Stomach (tissue), 19 donors: ENCODE measurements at places on chromosomes 2 and 18. TPM values are rescaled to one million over a fixed set of nuclear protein-coding genes. Genes with fewer than 3 reads are reported as not detected.
A peak's percentile ranks its signal among the peaks of the same experiment; 100 is the strongest.

IGFBP5 gene
- total RNA-seq, result 166 TPM

GKN1 gene
- 116 TPM for total RNA-seq

SP100 gene
- total RNA-seq, result 11.0 TPM

B3GNT7 gene
- 13.4 TPM for total RNA-seq

ASXL3 gene
- 5.0 TPM for total RNA-seq

MERTK gene
- total RNA-seq, result 14.0 TPM

PTPRN gene
- total RNA-seq, result 2.8 TPM

POMC gene
- not detected for total RNA-seq

DNA sequence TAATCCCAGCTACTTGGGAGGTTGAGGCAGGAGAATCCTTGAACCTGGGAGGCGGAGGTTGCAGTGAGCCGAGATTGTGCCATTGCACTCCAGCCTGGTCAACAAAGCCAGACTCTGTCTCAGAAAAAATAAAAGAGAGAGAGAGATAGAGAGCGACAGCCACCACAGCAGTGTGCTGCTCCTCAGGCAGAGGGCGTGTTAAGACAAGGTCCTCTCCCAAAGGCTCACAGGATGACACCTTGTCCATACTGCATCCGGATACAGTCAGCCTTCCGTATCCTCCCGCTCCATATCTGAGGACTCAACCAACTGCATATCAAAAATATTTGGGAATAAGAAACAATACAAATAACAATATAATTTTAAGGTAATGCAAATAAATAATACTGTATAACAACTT is 20.1 kb downstream of the ARL4C start:
- H3K36me3 ChIP-seq, result no peaks in the 10 kb centered on the region
- H3K4me1 ChIP-seq, result peaks cover 3% of the 10 kb centered on the region
- H3K27me3 ChIP-seq, result no peaks in the 10 kb centered on the region
- H3K4me3 ChIP-seq, result no peak overlapping the region
- no peak overlapping the region for H3K27ac ChIP-seq
- DNase-seq, result no peak

GRCh38 chr2:54568876-54569321 is 112.8 kb downstream of the SPTBN1 start:
- H3K27ac ChIP-seq, result peak overlapping the region; percentile 83
- H3K4me3 ChIP-seq, result peak overlapping the region; percentile 14
- no peaks in the 10 kb centered on the region for H3K27me3 ChIP-seq
- no peaks in the 10 kb centered on the region for H3K36me3 ChIP-seq
- peaks cover 99% of the 10 kb centered on the region for H3K4me1 ChIP-seq

DNA sequence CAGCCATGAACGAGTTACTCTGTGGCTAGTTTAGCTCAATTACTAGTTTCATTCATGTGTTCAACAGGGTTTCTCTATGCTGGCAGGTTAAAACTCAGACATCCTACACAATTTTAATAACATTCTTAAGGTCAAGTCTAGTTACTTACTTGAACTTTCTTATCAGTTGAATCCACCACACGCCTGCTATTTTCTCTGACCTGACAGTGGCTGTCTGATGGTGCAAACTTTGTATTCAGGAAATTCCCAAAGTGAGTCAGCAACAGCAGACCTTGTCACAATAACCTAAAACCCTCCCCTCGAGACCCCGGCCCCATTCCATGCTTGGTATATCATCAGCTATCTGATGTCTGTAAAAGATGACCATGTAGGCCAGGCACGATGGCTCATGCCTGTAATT is 20.8 kb upstream of the CIDEA start:
- no peak overlapping the region for H3K27ac ChIP-seq
- H3K27me3 ChIP-seq, result peaks cover 24% of the 10 kb centered on the region
- no peaks in the 10 kb centered on the region for H3K36me3 ChIP-seq

DNA sequence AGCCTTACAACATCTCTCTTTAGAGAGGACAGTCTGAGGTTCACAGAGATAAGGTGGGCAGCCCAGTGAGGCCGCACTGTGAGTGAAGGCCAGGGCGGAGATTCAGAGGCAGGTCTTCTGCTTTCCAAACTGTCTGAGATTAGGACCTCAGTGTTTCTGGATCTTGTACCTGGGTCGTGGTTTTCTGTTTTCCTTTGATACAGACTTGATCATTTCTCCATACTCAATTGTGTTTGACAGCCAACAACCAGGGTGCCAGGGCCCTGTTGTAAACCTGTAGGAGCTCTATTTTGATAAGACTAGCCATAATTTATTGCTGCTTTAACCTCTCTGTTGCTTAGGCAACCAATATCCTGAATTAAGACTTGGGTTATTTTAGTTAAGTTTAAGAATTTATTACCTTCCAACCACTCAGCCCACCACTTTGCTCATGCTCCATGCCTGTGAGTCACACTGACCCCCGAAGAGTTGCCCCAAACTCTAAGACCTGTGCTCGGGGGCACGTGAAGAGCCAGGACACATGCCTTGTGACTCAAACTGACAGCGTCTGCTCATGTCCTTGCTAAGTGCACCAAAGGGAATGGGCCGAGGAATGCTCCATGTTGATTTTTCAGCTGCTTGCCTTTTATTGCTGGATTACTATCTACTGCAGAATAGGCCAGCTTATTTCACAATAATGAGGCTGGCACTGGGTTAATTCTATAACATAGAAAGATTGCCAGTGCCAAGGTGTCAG is 248.6 kb downstream of the BCL2 start:
- no peaks in the 10 kb centered on the region for H3K36me3 ChIP-seq
- DNase-seq, result no peak
- H3K27me3 ChIP-seq, result no peaks in the 10 kb centered on the region
- H3K4me3 ChIP-seq, result no peak overlapping the region

- H3K27me3 ChIP-seq, result no peaks in the 10 kb centered on the region
- no peak overlapping the region for H3K27ac ChIP-seq
- no peak for DNase-seq
- H3K4me3 ChIP-seq, result no peak overlapping the region
- H3K36me3 ChIP-seq, result no peaks in the 10 kb centered on the region
Measured at GRCh38 chr2:103785956-103786355, 1024.1 kb downstream of the TMEM182 start.

DNA sequence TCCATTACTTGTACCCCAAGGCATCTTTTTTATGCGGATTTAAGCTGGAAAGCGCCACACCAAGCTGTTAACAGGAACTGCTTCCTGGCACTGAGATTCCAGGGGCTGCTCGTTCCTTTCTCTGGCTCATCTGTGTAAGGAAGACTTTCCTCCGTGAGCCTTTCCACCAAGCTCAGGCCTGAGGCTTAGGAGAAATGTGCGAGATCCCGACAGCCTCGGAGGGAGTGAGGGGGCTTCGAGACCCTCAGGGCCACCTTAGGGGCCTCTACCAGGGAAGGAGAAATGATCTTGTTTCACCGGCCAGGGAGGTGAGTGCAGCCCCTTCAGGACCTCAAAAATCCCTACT is 17.1 kb downstream of the B3GNT7 start:
- H3K36me3 ChIP-seq, result no peaks in the 10 kb centered on the region
- peaks cover 28% of the 10 kb centered on the region for H3K4me1 ChIP-seq
- H3K27me3 ChIP-seq, result peaks cover 9% of the 10 kb centered on the region
- peak overlapping the region; percentile 73 for H3K4me3 ChIP-seq
- no peak overlapping the region for H3K27ac ChIP-seq

- H3K4me1 ChIP-seq, result peaks cover 66% of the 10 kb centered on the region
- H3K27me3 ChIP-seq, result no peaks in the 10 kb centered on the region
- DNase-seq, result peak; percentile 95
- peak overlapping the region; percentile 98 for H3K27ac ChIP-seq
- H3K4me3 ChIP-seq, result peak overlapping the region; percentile 48
Measured at GRCh38 chr2:85437488-85438200, 19.1 kb downstream of the SH2D6 start.

DNA sequence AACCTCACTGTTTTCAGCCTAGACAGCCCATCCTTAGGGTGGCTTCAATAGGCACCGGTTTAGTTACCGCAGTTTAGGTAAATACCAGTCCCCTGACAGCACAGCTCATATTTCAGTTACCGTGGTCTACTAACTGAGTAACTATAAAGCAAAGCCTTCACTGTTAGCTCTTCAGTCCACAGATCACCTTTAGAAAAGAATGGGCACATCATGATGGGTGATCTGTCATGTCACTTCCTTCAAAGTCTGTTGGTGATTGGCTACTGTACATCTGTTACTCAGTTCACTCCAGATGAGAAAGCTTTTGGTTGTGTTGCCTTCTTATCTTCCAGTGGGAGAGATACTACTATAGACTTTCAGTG is 21.0 kb downstream of the SLC20A1 start:
- peaks cover 38% of the 10 kb centered on the region for H3K36me3 ChIP-seq
- no peak overlapping the region for H3K27ac ChIP-seq
- H3K4me3 ChIP-seq, result no peak overlapping the region
- H3K27me3 ChIP-seq, result no peaks in the 10 kb centered on the region
- H3K4me1 ChIP-seq, result no peaks in the 10 kb centered on the region

- no peak overlapping the region for H3K4me3 ChIP-seq
- no peaks in the 10 kb centered on the region for H3K27me3 ChIP-seq
- DNase-seq, result no peak
- H3K27ac ChIP-seq, result no peak overlapping the region
- H3K36me3 ChIP-seq, result no peaks in the 10 kb centered on the region
Measured at GRCh38 chr2:52000151-52000855, 968.4 kb upstream of the NRXN1 start.

DNA sequence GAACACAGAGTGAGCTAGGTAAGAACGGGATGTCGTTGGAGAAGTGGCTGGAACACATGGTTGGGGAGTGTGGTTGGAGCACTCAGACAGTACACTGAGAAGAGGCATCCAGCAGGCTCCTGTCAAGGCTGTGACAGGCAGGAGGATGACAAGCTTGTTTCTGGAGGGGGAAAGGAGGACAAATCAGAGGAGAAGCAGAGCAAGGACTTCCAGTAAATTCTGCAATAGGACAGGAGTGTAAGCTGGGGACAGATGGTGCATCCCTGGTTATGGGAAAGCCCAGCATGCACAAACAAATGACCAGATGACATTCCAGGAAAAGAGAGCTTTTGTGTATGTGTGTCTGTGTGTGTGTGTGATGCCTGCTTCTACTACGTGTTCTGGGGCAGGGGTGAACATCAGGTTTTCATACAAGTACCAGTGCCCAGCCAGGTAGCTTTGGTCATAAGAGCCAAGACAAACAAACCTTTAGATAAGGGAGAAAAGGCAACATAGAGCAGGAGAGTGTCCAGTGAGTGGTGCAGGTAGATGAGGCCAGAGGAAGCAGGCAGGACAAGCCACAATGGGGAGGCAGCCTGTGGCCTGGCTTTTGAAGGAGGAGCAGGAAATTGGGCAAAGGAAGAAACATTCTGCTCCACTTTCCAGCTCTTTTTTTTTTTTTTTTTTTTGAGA is 32.1 kb upstream of the MAPK4 start:
- no peaks in the 10 kb centered on the region for H3K27me3 ChIP-seq
- DNase-seq, result peak; percentile 61
- no peak overlapping the region for H3K4me3 ChIP-seq
- no peak overlapping the region for H3K27ac ChIP-seq
- H3K36me3 ChIP-seq, result no peaks in the 10 kb centered on the region
- no peaks in the 10 kb centered on the region for H3K4me1 ChIP-seq

DNA sequence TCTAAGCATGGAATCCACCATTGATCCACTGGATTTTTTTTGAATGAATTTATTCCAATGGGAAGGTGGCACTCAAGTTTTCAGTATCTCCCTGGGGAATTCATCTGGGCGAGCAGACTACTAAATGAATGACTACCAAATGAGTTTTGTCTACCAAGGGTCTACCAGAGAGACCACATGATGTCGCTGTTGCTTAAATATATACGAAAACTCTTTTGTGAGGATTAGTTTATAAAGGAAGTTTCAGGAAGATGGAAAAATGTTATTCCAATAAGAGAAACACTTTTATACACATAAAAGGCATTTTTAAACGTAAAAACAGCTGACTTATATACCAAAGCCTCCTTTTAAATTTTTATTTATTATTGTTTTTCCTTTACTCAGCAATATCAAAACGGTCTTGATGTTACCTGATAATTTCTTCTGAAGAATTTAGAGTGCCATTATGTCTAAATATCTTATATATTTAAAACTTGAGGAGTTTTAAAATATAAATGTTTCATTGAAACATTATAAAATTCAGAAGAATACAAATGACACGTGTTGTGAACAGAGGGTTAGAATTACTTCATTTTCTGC is 139.7 kb downstream of the HRH4 start:
- no peaks in the 10 kb centered on the region for H3K36me3 ChIP-seq
- no peak overlapping the region for H3K27ac ChIP-seq
- H3K4me1 ChIP-seq, result no peaks in the 10 kb centered on the region
- no peak overlapping the region for H3K4me3 ChIP-seq
- H3K27me3 ChIP-seq, result no peaks in the 10 kb centered on the region

DNA sequence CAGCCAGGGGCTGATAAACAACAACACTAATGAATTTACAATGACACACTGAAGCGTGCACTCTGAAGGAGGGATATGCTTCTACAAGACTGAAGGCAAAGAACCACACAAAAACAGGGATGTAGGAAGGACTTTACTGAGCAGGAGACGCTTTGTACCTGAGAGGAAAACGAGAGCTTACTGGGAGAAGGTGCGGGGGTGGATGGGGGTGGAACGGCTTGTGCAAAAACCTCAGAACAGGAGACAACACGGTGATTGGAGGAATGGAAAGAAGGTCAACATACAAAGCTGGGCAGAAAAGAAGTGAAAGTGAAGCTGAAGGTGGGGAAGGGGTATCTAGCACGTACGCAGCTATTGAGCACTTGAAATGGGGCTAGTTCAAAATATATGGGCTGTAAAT is 93.1 kb downstream of the SLC8A1 start:
- DNase-seq, result no peak
- no peak overlapping the region for H3K4me3 ChIP-seq
- no peaks in the 10 kb centered on the region for H3K36me3 ChIP-seq

DNA sequence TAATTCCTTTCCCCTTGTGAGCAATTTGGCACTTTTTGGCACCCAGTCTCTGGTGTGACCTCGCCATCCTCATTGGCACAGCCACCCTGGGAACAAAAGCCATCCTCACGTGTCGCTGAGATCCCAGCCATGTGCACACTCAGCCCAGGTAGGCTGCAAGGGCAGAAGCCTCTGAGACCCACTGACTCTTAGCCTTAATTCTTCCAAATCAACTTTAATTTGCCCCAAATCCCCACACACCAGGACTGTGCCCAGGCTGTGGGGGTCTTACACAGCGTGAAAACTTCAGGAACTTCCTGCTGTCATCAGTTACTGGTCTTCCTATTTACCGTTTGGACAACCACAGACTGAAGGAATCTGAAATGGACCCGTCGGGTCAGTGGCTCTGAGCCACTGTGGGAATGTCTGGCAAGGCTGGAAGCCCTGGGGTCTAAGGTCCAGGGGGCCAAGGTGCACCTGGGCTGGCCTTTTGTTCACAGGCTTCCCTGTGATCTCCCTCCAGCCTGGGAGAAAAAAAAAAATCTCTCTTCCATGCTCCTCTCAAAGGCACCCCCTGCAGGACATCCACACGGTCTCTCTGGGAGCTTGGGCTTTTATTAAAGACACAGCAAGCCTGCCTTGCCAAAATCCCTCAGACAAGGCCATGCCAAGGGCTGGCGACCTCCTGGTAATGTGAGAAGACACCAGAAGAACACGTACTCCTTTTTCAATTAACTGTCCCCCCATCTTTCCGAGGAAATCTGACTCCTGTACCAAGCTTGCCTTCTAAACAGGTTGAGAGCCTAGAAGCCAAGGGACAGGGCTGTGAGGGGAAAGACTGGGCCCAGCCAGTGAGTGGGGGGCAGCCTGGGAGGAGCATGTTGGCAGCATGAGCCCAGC is 42.1 kb upstream of the LAPTM4A start:
- DNase-seq, result peak; percentile 89
- H3K36me3 ChIP-seq, result no peaks in the 10 kb centered on the region
- H3K4me1 ChIP-seq, result no peaks in the 10 kb centered on the region
- H3K27ac ChIP-seq, result no peak overlapping the region
- H3K27me3 ChIP-seq, result no peaks in the 10 kb centered on the region
- no peak overlapping the region for H3K4me3 ChIP-seq
